Smooth muscle cell of trachea (primary cell): ENCODE measurements at places on chromosomes 3 and 15. TPM values are rescaled to one million over a fixed set of nuclear protein-coding genes. Genes with fewer than 3 reads are reported as not detected.

Gene IL5RA
- not detected in 2 replicates for total RNA-seq

Gene ALDH1L1
- total RNA-seq: not detected in 2 replicates

Gene TMEM212
- not detected in 2 replicates for total RNA-seq

Gene ARGFX
- total RNA-seq: not detected in 2 replicates

Gene UBL7
- total RNA-seq: 41.9 and 42.0 TPM in 2 replicates

Gene GRAMD1C
- 3.8 and 7.1 TPM in 2 replicates for total RNA-seq

Gene GABRR3
- not detected in 2 replicates for total RNA-seq

Gene TNNC1
- total RNA-seq: 0.66 TPM in 1 of 2 replicates, not detected in the other

Gene IQCF6
- not detected in 2 replicates for total RNA-seq

Gene TMEM42
- total RNA-seq: 19.7 and 22.8 TPM in 2 replicates

Gene SNX22
- total RNA-seq: 0.50 and 0.58 TPM in 2 replicates

Gene EPHB1
- under 0.01 and 0.15 TPM in 2 replicates for total RNA-seq

Gene MNS1
- total RNA-seq: 1.2 and 3.9 TPM in 2 replicates

Gene OR5K4
- total RNA-seq: not detected in 2 replicates

Gene TTLL13
- total RNA-seq: not detected in 2 replicates

Gene LIPH
- total RNA-seq: not detected in 2 replicates

Gene ERICH6
- total RNA-seq: 0.15 and 0.17 TPM in 2 replicates

Gene TMED3
- total RNA-seq: 106 and 121 TPM in 2 replicates
